ENCODE measurements at places on chromosomes 2 and 18.

GRCh38 chr2:241654551-241654950, 17.1 kb downstream of the ATG4B start:
- no peak for DNase-seq

DNA sequence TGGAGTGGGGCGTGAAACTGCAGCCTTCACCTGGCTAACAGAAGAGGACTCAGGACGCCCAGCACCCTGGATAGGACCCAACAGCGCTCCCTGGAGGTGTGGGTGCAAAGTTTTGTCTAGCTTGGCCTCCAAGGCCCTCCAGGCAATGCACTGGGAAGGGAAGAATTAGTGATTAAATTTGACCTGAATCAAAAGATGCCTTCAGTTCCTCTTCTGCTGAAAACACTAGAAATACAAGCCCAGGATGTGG, 779 bp upstream of the TRIB2 start:
- peak; percentile 63 for DNase-seq

DNA sequence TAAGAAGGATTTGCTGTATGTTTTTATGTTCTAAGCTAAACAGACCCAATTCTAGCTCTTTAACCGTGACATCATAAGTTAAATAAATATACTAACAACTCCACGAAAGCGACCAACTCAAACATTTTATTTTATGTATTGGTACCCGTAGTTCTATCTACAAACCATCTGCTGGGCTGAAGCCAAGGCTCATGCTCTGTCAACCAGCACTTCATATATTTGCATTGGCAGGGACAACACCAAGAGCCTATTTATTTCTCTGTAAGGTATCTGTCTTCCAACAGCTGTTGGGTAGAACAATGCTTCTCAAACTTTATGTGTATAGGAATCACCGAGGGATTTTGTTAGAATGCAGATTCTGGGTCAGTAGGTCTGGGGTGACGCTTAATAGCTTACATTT, 64.5 kb downstream of the PID1 start:
- no peak for DNase-seq

DNA sequence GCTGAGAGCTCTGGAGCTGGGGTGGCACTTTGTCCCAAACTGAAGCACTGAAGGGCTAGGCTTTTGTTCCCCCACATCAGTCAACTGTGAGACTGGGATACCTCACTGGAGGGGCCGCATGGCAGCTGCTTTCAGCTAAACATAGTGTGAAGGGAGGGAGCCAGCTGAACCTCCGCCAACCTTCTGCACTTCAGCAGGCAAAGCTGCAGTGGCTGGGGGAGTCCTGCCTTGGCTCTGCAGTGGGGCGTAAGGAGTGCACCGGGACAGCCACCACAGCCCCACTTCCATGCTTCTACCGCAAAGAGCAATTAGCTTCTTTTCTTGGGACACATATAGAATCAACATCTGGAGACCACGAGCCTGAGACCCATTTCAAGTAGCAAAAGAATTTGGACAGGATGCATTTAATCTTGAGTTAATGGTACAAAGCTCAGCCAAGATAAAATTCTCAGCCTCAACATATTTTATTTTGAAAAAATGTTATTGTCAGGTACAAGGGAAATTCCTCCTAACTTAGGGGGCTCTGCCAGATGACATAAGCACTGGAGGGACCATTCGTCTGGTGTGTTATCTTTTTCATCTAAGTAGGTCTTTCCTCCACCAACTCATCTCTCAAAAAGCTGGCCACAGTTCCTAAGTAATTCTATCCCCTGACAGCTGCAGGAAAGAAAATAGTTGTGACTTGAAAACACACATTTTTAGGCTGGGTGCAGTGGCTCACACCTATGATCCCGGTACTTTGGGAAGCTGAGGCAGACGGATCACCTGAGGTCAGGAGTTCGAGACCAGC, 25.6 kb upstream of the MYCN start:
- no peak for DNase-seq

- DNase-seq, result no peak
These were observed 203.0 kb upstream of the EPHA4 start for GRCh38 chr2:221775096-221775495.

DNA sequence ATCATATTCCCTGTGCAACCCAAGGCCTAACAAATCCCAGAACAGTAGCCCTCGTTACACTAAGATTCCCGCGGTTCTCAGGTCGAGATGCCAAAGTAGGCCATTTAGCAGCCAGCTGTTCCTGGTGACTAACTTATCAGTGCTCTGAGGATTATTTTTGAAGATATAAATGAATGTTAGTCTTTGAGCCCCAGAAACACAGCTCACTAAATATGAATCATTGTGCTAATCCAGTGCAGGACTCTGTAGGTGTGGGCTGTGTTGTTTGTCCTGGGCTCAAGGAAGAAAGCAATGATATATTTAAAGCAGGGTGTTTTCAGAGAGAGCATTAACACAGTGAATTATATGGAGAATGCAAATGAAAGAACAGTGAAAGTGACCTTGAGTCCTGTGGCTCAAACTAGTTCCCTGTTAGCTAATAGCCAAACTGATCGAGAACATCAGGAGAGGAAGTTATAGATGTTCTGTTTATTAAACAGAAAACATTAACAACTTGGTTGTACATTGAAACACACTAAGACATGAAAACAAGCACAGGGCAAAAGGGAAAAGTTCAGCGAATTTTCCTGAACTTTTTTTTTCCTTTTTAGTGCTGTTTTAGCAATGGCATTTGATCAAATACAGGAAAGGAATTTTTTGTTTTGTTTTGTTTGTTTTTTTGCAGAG, 228.3 kb downstream of the RNF152 start:
- no peak for DNase-seq

DNA sequence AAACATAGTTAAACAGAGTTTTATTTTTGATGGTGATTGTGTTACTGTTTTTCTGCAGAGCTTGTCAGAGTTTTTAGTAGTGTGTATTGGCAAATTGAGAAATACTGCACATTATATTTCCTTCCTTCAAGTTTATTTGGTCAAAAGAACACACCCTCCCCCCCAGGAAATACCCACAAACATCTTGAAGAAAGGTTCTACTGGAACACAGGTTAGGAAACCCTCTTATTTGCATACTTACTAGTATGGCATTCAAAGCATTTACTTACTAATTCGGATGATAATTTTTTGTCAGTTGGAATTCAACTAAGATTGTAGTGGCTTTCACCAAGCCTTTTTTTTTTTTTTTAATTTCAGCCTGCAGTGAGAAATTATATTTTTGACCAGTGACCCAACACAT, 9.1 kb downstream of the CAB39 start:
- no peak for DNase-seq

DNA sequence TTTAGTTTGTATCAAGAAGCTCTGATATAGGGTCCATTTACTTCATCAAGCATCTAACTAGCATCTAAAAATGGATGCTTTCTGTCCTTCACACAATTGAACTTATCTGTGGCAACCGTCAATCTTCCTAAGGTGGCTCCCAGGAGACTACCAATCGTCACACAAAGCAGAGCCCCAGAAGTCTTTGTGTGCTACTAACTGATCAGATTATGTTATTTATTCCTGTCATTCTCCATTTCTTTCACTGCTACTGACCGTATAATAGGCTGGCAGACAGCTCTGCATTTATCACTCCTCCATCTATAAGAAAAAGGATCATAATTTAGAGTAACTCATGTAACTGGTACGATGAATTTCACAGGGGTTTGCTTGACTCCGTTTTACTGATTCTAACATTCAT, 585.0 kb upstream of the NXPH2 start:
- no peak for DNase-seq

DNA sequence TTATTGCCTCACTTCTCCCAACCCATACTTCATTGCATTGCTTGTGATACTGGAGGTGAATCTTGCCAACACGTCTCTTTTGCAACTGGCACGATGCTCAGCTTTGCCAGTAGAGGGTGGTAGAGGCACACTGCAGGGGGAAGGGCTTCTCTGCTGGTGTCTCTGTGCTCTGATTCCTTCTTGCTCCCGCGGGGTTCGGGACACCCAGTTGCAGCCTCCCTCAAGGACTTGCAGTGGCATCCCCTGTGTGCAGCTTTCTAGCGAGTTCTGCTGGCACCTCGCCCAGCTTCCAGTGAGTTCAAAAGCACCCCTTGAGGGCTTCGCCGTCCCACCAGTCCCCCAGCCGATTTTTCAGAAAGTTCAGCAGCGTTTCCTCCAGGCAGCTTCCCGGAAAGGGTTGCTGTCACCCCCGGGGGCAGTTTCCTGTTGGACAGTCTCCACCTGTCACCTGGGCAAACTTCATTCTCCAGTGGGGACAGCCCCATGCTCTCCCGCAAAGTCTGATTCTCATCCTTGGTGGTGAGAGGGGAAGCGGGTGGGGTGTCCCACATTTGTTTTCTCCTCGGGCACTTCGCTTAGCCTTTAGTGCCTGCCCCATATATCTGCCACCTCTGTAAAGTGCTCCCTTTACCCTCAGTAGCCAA, 35.4 kb upstream of the EN1 start:
- peak; percentile 22 for DNase-seq

DNA sequence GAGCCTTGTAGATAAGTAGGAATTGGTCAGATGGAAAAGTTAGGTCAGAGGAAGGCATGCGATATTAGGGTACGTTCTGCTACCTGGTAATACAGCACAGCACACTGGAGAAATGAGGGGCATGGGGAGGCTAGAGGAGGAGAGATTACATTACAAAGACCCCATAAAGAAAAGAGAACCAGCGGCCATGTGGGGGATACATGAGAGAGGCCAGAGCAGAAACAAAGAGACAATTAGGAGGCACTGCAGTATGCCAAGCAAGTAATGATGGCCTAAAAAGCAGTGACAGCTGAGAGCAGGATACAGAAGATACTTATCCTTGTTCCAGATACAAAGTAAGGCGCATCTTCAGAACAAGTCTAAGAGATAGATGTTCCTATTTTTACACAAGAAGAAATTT, 40.0 kb downstream of the TXNL1 start:
- no peak for DNase-seq

- no peak for DNase-seq
These were observed 142.4 kb upstream of the MEX3C start for GRCh38 chr18:51339856-51340255.

GRCh38 chr2:119782308-119783027, 22.7 kb downstream of the PTPN4 start:
- no peak for DNase-seq

DNA sequence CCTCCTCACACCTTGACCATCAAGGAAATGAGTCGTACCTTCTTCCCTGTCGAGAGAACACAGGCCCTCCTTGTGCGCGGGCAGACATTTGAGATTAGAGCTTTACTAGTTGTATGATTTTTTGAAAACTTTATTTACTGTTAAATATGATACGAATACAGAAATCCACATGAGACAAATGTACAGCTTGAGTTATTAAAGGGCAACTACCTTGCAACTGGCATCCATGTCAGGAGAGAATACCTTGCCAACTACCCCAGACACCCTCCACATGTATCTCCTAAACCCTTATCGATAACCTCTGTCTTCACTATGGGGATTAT, 28.3 kb downstream of the KLHL23 start:
- no peak for DNase-seq

DNA sequence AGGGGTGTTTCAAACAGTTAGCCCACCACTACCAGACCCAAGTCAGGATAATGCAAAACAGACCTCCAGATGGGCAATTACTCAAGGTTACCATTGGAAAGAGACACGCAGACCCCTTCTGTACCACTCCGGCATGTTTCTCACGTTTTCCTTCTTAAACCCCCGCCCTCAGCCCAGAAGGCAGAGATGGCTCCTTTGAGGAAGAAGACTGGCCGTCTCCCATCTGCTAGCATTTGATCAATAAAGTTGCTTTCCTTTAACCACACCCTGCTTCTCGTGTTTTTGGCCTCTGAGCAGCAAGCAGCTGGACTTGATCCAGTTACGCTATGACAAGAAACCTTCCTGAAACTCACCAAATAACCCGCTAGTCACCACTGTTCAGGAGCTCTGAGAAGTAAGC, 1012.4 kb upstream of the GYPC start:
- DNase-seq, result no peak

DNA sequence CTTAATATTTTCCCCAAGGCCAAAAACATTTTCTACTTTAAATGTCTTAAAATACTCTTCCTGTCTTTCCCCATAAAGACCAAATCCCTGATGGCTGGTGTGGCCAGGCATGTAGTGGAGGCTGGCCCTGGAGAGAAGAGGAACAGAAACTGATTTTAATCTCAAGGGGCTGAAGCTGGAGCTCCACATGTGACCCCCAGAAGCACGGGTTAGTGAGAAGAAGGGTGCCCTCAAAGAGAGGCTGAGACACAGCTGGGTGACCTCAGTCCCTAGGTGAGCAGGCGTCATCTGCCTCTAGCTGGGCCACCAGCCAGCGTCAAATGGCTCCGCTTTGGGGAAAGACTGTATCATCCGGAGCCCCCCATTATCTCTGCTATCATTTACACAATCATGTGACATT, 19.3 kb upstream of the TMEM18 start:
- DNase-seq, result no peak

DNA sequence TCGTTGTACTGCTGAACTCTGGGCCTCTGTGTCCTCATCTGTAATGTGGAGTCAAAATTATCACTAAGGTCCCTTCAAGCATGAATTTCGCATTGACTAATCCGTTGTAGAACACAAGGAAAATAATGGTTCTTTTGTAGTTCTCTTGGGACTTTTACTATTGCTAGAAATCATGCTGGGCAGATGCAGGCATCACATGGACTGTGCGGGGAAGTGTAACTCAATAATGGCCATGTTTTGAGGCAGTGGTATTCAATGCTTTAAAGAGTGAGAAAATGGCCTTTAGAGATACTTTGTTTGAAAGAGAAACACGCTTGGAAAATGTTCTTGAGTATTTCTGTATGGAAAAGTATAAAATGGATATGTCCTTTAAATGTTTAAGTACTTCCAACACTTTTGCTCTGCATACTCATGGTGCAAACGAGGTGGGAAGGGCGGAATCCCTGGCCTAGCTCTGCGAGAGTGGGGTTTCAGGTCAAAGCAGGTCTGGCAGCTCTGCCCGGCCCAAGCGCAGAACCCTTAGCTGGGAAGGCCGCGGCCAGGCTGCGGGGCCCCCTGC, 117.3 kb upstream of the MSTN start:
- DNase-seq, result no peak

DNA sequence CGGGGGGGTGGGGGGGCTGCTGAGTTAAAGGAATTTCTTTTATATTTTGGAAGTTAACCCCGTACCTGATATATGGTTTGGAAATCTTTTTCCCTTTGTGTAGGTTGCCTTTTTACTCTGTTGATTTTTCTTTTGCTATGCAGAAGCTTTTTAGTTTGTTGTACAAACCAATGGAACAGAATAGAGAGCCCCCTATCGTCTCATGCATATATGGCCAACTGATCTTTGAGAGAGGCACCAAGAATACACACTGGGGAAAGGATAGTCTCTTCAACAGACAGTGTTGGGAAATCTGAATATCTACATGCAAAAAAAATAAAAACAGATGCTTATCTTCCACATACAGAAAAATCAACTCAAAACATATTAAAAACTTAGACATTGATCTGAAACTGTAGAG, 647.8 kb upstream of the KLHL29 start:
- DNase-seq, result no peak

- DNase-seq, result no peak
These were observed 31.8 kb upstream of the VIT start for GRCh38 chr2:36664696-36665076.

GRCh38 chr2:30691948-30692828, 115.1 kb downstream of the CAPN13 start:
- DNase-seq, result no peak

Data from hematopoietic multipotent progenitor cell treated with erythropoietin and hydrocortisone succinate and interleukin-3 and kit ligand, for 17 days (in vitro differentiated cells).